ENCODE measurements at places on chromosomes 3 and 15.

DNA sequence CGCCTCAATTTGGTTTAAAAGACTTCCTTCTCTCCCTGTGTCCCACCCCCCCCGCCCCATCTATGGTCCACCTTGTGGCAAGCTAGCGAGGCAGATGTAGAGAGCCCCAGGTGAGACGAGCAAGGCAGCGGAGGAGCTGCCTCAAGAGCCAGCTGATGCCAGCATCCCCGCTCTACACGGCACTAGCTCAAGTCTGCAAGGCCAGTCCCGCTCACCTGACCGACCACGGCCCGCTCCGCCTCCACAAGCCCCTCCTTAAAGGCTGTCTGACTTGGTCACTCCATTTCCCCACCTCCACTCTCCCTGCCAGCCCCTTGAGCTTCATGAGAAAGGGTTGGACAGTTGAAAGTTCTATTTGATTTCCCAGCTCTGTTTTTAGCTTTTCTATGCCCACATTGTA lies 56.2 kb upstream of the IGF1R start:
- no peak for DNase-seq

GRCh38 chr15:35775471-35775870 lies 229.5 kb upstream of the DPH6 start:
- DNase-seq = no peak

GRCh38 chr15:86855307-86856291 lies 775.9 kb downstream of the AGBL1 start:
- DNase-seq = no peak

- DNase-seq = no peak
Observed at GRCh38 chr3:23079976-23080375, 123.2 kb upstream of the UBE2E2 start.

DNA sequence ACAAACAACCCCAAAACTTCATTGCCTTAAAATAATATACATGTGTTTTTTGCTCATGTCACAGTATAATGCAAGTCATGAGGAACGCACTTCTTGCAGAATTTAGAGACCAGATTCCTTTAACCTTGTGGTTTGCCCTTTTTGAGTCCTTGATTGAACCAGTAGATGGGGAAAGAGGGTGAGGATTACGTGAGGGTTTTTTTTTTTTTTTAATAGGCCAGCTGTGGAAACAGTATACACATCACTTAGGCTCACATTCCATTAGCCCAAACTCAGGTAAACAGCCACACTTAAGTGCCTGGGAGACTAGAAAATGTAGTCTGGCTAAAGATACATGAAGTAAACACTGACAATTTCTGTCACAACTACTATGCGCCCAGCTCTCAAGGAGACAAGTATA lies 114.9 kb upstream of the MLF1 start:
- no peak for DNase-seq

DNA sequence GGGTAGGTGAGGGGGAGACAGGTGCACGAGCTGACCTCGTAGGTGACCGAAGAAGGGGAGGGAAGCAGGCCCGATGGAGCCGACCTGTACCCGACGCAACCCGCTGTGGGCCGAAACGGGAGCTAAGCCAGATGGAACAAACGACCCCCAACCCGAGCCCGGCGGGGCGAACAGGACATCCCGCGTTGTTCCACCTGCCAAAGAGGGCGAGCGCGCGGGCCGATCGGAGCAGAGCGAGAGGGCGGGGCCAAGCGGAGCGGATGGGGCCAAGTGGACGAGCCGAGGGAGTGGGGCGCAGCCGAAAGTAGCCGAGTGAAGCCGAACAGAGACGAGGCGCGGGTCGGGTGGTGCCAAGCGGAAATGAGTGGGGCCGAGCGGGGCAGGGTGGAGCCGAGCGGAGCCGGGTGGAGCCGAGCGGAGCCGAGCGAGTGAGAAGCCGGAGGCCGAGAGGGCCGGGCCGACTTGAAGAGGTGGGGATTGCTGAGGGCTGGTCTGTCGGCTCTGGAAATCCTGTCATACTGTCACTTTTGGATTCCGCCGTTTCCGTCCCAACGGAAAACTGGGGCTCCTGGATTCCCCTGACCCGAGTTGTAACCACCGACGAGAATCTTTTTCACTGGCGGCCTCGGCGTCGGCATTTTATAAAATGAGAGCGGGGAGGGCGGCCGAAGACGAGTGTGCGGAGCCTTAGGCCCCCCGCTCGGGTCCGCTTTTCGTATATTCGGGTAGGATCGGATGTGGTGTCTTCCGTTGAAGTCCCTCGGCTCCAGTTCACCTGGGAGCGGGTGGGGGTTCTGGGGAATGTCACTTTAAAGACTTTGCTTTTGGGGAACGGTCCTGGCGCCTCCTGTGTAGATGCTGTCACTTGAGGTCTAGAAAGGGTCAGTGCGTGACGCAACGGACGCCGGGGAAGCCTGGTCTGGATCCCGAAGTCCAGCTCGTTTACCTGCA lies 15.6 kb upstream of the WNT7A start:
- DNase-seq = peak; percentile 97

DNA sequence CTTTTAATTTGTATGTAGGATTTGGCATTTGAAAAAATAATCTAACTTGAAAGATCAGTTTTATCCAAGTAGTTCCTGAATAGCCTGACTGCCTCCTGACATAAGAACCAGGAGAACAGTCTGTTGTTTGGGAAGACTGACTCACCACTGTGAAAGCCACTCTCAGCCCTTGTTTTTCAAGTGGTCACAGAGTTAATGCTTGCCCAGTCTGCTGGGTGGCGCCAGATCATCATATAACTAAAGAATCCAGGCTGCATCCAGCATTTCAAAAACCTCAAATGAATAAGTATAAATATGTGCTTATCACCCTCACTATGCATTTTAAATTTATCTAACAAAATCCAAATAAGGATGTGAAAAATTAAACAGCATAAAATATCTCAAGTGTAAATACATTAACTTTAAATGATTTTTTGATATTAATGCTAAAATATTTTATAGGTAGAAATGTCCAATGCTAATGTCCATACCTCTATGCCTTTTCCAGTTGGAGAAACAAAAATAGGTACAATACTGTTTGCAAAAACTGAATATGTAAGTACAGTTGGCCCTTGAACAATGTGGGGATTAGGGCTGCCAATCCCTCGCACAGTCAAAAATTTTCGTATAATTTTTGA lies 26.9 kb upstream of the ZBBX start:
- no peak for DNase-seq

DNA sequence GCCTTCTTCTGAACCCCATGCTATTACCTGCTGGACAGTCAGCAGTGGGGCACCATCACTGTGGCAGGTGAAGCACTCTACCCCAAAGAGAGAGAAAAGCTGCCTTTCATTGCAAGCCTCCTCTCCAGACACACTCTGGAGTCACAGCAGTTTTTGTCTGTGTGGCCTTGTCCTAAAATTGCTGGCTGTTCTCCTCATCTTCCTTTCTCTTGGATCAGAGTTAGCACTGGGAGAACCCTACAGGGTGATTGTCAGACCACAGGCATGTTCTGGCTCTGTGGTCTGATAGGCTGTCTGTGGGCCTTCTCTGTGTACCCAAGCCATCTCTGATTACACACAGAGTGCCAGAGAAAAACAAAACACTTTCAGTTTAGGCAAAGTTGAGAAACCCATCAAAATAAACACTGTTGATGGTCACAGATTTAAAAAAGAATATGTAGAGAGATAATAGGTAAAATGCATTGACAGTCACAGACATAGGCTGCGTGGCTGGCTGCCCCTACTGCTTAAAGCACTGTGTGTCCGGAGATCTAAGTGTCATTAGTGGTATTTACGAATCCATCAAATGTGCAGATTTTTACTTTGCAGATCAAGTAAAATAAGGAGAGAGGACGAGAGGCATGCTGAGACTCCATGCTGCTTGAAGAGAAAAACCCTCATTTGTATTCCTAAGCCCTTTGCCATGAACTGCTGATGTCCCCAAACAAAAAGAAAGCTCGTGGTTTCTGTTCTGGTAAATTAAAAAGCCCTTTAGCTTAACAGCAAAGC lies 689.9 kb downstream of the TUSC7 start:
- DNase-seq = no peak

GRCh38 chr3:126402178-126402577 lies 7.5 kb downstream of the CFAP100 start:
- DNase-seq = no peak

GRCh38 chr3:56829533-56829932 lies 27.8 kb upstream of the ARHGEF3 start:
- DNase-seq = no peak

Data from activated naive CD4-positive, alpha-beta T cell treated with Interleukin-2 at 50 U/mL for 16 hours (primary cell).